CD4-positive, alpha-beta T cell (primary cell): ENCODE measurements at places on chromosomes 5 and 9.

DNA sequence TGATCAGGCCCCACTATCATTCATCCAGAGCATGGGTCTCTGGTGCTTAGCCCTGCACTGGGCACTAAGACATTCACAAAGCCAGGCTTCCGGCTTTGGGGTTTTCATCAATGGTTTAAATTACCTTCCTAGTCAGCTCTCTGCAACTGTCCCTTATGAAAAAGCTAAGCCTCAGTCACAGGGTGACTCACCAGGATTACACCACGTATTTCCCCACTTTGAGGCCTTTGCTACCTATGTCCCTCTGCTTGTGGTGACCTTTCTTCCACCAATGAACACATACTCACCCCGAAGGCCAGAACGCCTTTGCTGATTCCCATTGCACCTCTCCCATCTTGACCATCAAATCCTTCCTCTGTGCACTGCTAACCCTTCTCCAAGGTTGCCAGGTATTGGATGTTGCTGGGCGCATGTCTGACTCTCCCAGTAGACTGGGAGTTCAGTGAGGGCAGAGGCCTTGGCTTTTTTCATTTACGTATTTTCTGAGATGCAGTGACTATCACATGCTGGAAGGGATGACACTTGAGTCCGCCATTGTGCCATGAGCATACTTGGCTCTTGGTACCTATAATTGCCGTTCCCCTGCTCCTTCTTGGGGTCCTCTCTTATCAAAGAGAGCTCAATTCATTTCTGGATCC, 58.7 kb upstream of the TNFSF8 start:
- DNase-seq = no peak

DNA sequence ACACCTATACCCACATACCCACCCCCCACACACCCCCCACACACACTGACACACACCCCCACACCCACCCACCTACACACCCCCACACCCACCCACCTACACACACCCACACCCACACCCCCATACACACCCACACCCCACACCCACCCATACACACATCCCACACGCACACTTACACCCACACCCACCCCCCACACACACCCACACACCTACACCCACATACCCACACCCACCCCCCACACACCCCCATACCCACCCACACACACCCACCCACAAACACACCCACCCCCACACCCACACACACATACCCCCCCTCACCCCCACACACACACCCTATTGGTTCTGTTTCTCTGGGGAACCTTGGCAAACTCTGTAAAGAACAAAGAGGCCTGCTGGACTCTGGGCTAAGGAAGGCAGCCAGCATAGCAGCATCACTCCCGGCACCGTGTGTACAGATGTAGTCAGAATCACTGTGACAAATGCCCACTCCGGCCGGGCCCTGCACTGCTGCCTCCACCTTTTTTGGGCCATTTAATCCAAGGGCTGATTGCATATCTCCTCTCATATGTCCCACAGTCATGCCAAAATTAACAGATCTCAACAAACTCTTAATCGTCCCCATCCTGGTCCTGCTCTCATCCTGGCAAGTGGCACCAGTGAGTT, 42.3 kb downstream of the COL23A1 start:
- DNase-seq = no peak

- DNase-seq = no peak
Measured at GRCh38 chr9:121067640-121068039, 7.1 kb upstream of the CNTRL start.

DNA sequence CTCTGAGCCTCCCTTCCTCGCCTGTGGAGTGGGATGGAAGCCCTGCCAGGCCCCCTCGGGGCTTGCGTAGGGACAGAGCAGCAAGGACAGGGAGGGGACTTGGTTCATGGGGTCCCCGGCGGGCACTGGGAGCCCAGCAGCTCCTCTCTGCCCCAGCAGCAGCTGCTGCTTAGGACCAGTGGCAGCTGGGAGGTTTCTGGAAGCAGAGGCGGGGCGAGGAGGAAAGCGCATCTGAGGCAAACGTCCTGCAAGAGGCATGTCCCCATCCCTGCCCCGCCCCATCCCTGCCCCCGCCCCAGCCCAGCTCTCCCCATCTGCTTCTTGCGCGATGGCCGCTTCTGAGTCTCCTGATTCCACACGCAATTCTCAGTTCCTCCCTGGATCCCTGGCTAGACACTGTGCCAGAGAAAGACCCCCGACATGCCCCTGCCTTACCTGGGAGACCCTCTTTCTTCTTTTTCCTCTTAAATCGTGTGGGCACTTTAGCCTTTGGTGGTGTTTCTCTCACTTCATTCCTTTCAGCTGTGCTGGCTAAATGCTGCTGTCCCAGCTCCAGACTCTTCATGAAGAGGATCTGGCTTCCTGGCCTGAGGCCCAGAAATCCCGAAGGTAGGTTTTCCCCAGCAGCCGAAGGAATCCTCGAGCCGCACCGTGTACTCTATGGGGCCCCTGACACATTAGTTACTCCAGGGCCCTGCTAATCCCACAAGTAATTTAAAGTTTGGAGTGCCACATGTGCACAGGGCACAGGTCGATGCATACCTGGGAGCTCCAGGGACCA, 4.4 kb upstream of the OR2S2 start:
- no peak for DNase-seq

DNA sequence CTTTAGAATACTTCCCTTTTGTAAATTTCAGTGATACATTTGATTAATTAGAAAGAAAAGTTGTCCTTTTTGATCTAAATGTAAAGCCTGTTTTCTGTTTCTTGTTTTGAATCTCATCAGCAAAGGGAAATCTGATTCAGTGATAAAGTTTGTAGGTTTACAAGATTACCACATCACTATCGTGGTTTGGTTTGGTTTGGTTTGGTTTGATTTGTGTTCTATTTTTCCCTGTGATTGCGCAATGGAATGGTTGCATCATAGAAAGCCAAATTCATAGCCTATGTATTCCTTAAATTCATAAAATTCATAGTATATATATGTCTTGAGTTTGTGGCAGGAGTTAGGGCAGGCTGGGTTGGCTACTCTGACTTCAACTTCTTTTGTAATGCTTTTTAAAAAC, 15.2 kb downstream of the SRFBP1 start:
- DNase-seq = no peak

GRCh38 chr5:6743161-6743560, 29.9 kb downstream of the TENT4A start:
- no peak for DNase-seq

GRCh38 chr5:61463596-61463995, 131.5 kb downstream of the ZSWIM6 start:
- DNase-seq = no peak

DNA sequence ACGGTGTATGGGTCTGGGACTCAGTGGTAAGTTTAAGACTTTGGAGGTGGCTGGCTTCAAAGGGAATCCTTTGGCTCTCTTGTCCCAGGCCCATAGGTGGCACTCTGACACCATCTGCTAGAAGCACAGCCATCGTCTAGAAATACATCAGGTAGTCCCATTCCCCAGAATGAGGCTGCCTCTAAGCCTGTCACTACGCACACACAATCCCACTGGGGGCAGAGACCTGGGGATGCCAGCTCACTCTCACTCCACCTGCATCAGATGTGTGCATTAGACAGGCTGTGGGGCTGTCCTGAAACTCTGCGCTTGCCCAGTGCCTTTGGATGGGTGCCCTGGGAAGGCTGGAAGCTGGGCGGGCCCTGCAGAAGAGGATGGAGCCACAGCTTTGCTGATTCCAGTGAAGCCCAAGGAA, 127.5 kb upstream of the PANK3 start:
- DNase-seq = no peak

DNA sequence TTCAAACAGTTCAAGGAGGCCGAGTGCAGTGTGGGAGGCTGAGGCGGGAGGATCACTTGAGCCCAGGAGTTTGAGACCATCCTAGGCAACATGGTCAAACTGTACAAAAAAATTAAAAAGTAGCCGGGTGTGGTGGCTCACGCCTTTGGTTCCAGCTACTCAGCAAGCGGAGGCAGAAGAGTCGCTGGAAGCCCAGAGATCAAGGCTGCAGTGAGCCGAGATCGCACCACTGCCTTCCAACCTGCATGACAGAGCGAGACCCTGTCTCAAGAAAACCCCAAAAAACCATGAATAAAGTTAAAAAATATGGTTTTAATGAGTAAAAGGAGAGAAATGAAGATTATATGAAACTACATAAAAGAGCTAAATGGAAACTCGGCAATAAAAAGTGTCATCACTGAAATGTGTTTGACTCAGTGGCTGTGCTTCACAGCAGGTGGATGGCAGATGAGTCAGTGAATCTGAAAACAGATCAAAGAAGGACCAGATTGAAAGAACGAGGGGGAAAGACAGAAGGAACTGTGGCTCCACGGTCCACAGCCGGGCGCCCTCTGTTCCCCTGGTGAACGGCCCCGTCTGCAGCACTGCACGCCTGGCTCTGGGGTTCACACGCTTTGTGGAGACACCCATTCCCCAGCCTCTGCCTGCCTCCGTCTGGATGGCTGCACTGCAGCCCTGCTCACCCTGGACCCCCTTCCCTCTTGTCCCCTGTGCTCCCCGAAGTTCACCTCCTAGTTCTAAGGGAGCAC, 25.1 kb downstream of the EXD3 start:
- no peak for DNase-seq

GRCh38 chr9:105975886-105976645, 281.7 kb downstream of the TMEM38B start:
- no peak for DNase-seq

DNA sequence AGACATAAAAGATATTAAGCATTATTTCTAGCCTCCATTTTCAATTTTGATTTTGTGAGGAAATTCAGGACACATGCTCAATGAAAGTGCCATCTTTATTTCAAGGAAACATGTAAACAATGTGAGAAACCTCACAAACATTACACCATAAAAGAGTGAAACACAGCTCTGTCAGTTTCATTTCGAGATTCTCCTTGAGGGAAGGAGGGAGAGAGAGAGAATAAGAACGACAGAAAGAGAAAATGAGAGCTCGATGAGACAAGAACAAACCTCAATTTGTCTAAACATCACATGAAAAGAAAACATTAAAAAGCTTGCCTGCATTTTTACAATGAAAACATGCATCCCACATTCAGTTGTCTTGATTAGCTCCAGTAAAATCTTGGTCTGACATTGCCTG, 553.5 kb upstream of the MEF2C start:
- DNase-seq = no peak

DNA sequence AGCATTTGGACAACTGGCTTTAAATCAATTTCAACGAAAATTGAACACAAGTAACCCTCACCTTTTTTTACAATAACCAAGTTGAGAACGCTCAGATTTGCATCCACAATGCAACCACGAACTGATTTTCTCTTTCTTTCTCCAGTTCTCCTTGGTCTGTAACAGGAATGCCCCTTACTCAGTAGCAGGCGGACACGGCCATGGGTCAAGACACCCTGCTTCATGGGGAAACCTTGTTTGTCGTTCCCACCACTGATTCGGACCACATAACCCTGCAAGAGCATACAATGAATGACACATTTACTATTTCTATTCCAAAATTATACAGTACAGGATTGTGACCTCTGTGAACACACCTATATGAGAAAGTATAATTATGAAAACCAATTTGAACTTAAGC, 1.4 kb downstream of the RPS6 start:
- DNase-seq = no peak

DNA sequence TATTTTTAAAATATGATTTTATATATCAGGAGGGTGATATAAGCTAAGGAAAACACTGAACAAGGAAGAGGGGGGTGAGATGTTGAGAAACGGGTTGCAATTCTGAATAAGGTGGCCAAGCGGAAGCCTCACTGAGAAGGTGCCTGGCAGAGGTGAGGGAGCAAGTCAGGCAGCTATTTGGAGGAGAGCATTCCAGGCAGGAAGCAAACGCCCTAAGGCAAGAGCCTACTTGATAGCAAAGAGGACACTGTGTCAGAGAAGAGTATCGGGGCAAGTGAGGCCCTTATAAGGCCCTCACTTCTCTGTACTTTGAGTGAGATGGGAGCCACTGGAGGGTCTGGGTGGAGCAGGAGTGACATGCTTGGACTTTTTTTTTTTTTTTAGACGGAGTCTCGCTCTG, 8.0 kb upstream of the CTNNA1 start:
- DNase-seq = no peak

- no peak for DNase-seq
Measured at GRCh38 chr9:78235256-78235761, 566 bp upstream of the CEP78 start.

- DNase-seq = no peak
Measured at GRCh38 chr5:73370640-73371583, 77.7 kb downstream of the FOXD1 start.

- DNase-seq = no peak
Measured at GRCh38 chr5:116553366-116553765, 21.3 kb downstream of the SEMA6A start.

- no peak for DNase-seq
Measured at GRCh38 chr9:7117676-7118561, 360.1 kb downstream of the KDM4C start.

DNA sequence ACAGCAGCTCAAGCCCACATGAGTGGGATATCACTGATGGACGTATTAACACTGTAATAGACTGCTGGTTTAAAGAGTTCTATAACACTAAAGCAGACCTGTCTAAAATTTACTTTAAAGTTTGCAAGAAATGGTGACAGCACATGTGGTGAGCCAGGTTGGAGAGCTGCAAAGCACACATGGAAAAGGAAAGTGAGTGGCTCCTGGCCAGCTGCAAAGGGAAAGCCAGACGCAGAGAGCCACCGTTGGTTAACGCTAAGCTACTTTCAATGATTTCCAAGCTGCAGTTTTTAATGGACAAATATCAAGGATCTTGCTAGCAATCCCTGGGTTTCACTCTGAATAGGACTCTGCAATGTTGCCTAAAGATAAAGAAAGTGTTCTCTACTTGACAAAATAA, 89.9 kb downstream of the CTNND2 start:
- DNase-seq = no peak

GRCh38 chr9:80957801-80958200, 731.5 kb downstream of the TLE1 start:
- no peak for DNase-seq

- DNase-seq = no peak
Measured at GRCh38 chr9:124448019-124448418, 2.2 kb upstream of the ADGRD2 start.
